ENCODE measurements at places on chromosomes 2 and 18.

DNA sequence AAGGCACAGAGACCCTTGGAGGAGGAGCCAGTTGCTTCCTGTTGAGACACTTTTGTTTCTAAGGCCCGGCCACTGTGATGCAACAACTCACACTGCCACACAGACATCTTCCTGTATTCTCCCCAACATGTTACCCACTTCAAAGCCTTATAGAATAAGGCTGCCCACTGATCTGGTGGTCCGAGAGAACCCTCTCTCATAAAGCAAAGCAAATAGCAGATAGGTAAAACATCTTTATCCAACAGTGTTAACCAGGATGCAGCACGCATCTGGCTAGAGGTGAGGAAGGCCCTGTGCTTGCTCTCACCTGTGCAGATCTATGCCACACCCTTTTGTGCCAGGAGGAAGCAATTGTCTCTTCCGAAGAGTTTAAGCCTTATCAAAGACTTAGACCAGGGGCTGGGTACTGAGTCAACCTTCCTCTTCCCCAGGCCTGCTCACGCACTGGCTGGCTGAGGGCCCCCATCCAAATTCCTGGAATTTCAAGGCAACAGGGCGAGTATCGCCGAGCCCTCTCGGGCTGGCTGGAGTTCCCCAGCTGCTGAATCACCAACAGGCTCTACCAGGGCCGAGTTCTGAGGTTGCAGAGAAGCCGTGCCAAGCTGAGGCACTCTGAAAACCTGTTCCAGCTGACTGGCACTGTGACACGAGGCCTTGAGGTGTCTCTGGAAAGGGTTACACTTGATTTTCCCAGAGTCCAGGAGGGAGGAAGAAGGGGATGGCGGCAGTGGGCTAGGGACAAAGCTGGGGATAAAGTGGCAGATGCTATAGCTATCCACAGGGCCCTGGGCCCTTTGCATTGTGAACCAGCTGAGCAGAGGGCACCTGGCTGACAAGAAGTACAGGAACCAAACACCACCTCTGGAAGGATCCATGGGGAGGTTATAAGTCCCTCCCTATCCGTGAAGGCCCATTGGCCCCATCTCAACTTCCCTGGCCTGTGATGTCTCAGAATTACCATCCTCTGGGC, 29.3 kb downstream of the TGFA start:
- DNase-seq, result no peak

DNA sequence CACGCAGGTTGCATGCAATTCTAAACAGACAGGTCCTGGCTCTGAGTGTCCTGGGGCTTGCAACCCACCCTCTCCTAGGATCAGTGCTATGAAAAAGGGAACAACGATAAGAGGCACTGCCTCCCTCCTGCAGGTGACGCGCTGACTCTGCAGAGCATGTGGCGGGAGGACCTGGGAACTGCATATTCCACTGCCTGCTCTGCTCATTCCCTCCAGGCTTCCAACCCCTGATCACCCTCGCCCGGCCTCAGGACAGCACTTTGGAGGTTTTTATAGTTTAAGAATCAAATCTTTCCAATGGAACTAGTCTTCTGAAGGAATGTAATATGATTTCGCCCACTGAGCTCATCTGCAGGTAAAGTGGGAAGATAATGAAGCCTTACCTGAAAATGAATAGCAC, 8.5 kb downstream of the CHST10 start:
- no peak for DNase-seq

- no peak for DNase-seq
These were observed 775.3 kb downstream of the CPS1 start for GRCh38 chr2:211331736-211332135.

GRCh38 chr2:128446874-128447537, 128.3 kb upstream of the HS6ST1 start:
- no peak for DNase-seq

GRCh38 chr18:45635893-45636509, 20.7 kb downstream of the SLC14A2 start:
- no peak for DNase-seq

GRCh38 chr2:10326151-10326616, 23.5 kb downstream of the HPCAL1 start:
- DNase-seq, result no peak

GRCh38 chr2:149692961-149693396, 105.4 kb upstream of the MMADHC start:
- no peak for DNase-seq

GRCh38 chr2:72134997-72135800, 12.5 kb downstream of the CYP26B1 start:
- DNase-seq, result no peak

GRCh38 chr2:212465456-212465855, 73.1 kb downstream of the ERBB4 start:
- no peak for DNase-seq

Measured in stimulated activated CD8-positive, alpha-beta memory T cell treated with anti-CD3 and anti-CD28 coated beads, Interleukin-4, amount 100 ng/mL, for 1 hour (primary cell).